A549 treated with CORT108297 at 1 μM for 4 hours (cell line): ENCODE measurements at places on chromosomes 6 and 20. TPM values are rescaled to one million over a fixed set of nuclear protein-coding genes. Genes with fewer than 3 reads are reported as not detected.

The GMPR gene
- 1.3 to 2.2 TPM (median 1.8 TPM) in 5 replicates for total RNA-seq

The SKIC2 gene
- 21.0 to 27.3 TPM (median 25.4 TPM) in 5 replicates for total RNA-seq

The SEC23B gene
- total RNA-seq: 57.0 to 61.8 TPM (median 59.4 TPM) in 5 replicates

The GPR63 gene
- 0.45 to 0.60 TPM (median 0.53 TPM) in 5 replicates for total RNA-seq

The TAAR5 gene
- total RNA-seq: not detected in 5 replicates

The MRPS18B gene
- total RNA-seq: 71.4 to 116 TPM (median 73.6 TPM) in 5 replicates

The EDN3 gene
- 0.52 to 0.96 TPM (median 0.72 TPM) in 5 replicates for total RNA-seq

The CYP24A1 gene
- 220 to 457 TPM (median 406 TPM) in 5 replicates for total RNA-seq

The LY86 gene
- total RNA-seq: not detected in 5 replicates

The MYCT1 gene
- 0.03 to 0.14 TPM (median 0.03 TPM) in 5 replicates for total RNA-seq

The SYCP2 gene
- total RNA-seq: 0.35 to 0.60 TPM (median 0.50 TPM) in 5 replicates

The SIRPA gene
- 25.7 to 32.4 TPM (median 27.9 TPM) in 5 replicates for total RNA-seq

The CAP2 gene
- total RNA-seq: 11.3 to 15.2 TPM (median 12.8 TPM) in 5 replicates
